ENCODE measurements at places on chromosomes 6 and 20.
A peak's percentile ranks its signal among the peaks of the same experiment; 100 is the strongest.

DNA sequence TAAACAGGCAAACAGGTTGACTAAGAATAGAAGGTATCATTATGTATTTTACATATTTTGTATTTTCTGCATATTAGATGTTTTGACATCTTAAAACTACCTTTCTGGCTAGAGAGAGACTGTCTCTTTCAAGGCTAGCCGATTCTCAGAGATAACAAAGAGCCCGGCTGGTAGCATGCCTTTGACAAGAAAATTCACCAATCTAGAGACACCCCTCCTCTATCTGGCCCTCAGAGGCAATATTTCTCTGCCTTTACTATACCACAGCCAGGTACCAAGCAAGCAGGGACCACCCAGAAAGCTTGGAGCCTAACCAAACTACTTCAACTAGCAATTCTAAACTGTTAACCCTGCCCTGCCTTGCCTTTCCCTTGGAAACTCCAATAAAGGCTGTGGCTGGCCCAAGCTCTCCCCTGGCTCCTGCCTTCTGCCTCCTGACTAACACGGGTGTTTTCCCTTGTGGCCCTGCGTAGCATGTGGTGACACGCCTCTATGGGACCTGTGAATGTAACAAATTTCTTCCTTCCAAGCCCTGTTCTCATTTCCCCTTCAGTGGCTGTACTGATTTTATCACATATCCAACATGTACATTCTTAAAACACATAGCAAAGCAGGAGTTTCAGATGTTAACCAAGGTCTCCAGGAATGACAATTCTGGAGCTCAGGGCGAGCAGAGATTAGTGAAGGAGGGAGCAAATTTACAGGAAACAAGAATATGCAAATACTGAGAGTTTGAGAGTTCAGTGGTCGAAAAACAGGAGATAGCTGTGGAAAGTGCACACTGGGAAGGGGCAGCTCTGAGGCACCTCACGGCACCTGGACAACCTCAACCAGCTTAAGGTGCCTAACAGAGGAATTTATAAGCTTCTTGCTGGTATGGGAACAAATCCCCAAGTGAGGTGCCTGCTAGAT, 120.8 kb downstream of the BACH2 start:
- DNase-seq = peak; percentile 61

- peak; percentile 45 for DNase-seq
These were observed 2.1 kb downstream of the IRF4 start for GRCh38 chr6:393391-394221.

DNA sequence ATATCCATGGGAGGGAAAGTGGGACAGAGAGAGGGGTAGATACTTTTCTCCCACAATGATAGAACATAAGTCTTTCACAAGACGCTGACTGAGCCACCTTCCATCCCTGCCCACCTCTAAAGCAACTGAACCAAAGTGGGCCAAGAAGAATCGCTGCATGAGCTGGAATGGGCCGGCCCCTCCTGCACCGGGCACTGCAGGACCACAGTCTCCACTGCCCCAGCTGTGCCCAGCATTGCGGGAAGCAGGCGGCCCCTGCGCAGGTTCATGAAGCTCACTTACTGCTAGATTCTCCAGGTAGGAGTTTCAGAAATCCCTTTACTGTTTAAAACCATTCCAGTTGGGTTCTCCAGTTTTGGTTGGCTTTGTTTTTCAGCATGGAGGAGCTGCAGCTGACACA, 32.0 kb upstream of the CST7 start:
- DNase-seq = no peak

DNA sequence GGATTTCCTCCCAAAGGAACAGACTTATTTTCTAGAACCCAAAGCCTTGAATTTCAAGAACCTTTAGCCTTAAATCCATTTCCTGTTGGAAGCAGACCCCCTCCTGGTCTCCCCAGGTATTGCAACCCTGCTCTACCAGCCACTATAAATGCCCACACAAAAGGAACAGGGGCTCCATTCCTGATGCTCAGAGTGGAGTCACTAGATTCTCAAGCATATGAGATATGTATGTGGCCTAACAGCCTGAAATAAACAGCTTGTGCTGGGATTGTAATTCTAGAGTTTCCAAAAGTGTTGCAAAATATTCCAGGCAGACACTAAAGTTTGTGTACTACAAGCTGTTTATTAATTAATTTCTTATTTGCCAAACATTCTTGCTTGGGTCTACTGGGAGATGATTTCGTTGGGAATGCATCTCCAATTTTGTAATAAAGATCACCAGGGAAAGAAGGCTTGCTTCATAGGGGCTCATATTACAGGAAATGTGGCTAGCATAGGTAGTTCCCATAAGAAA, 44.8 kb downstream of the RIPOR3 start:
- no peak for DNase-seq

DNA sequence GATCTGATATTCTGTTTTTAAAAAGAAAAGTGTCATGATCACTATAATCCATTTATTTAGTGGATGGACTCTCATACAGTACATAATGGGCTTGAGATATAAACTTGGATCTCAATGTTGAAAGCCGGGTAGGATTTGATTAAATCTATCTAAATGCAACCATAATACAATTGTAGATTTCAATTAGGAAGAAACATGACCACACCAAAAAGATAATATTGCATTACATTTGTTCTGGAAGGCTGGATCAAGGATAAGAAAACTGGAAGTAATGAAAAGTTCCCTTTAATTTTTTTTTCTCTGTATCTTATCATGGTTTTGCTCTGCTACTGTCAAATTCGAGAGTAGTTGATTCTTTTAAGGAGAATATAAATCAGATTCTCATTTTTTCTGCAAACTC, 51.3 kb upstream of the UFL1 start:
- no peak for DNase-seq

- no peak for DNase-seq
These were observed 3.6 kb downstream of the TRAM2 start for GRCh38 chr6:52573295-52573694.

GRCh38 chr6:44156494-44157151, 2.0 kb upstream of the CAPN11 start:
- DNase-seq = no peak

GRCh38 chr20:45991616-45992015, 17.1 kb upstream of the MMP9 start:
- no peak for DNase-seq
